ENCODE measurements at places on chromosomes 11 and 22.

GRCh38 chr11:62545437-62546243, 966 bp downstream of the AHNAK start:
- DNase-seq, result peak; percentile 58

DNA sequence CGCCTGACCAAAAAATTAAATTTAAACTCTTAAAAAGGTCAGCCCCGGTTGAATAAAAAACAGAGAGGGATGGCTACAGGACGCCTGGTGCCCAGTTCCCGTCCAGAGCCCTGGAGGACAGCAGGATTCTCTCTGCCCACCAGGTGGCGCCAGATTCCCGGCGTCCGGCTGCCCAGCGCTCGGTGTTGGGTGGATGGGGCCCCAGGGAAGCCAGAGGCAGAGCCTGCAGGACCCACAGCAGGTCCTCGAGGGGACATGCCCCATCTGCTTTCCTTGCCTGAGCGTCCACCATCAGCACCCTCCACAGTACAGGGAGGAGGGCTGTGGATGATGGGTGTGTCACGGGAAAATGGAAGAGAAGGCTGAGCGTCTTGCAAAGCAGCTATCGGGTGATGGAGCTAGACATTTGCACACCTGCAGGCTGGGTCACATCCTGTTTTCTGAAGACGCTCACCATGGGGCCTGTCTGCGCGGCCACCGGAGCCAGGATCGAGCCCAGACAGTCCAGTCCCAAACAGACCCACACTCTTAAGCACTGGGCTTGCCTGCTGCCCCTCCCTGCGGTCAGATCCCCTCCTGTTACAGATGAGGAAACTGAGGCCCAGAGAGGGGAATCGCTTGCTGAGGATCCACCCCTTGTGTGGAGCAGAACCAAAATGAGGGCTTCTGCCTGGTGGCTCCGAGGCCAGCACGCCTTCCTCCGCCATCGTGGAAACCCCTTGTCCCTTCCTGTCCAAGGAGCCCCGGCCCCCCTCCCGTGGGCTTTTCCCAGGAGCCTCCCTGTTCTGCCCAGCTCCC, 18.5 kb upstream of the CBX7 start:
- DNase-seq, result peak; percentile 75

DNA sequence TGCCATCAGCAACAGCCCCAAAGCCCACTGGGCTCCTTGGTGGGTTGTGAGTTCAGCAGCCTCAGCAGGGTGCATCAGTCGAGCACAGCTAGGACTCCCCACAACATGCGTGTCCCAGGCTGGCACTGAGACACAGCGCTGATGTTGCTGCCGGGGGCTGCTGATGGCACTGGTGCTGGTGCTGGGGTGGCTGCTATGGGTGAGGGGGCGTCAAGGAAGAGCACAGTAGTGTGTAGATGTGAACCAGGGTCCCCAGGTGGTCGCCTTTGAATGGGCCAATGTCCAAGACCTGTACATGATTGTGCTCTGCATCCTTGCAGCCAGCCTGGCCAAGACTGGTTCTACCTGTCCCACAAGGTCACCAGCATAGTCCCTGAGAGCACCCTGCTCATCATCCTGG, 121.3 kb upstream of the SERPIND1 start:
- DNase-seq, result no peak

GRCh38 chr11:27874998-27875830, 175.0 kb upstream of the BDNF start:
- no peak for DNase-seq

- DNase-seq, result no peak
Measured at GRCh38 chr22:42945736-42946135, 69.2 kb downstream of the PACSIN2 start.
